Activated CD4-positive, alpha-beta T cell treated with anti-CD3 and anti-CD28 coated beads, Interleukin-2, amount 50 U/mL, for 4 hours (primary cell): ENCODE measurements at places on chromosomes 7 and 10.

GRCh38 chr10:100979791-100980272 lies 7.5 kb downstream of the MRPL43 start:
- no peak for DNase-seq

- DNase-seq = peak; percentile 18
These were observed 268.9 kb downstream of the ADK start for GRCh38 chr10:74419958-74420375.

- no peak for DNase-seq
These were observed 39.5 kb downstream of the SNX10 start for GRCh38 chr7:26331113-26331512.

DNA sequence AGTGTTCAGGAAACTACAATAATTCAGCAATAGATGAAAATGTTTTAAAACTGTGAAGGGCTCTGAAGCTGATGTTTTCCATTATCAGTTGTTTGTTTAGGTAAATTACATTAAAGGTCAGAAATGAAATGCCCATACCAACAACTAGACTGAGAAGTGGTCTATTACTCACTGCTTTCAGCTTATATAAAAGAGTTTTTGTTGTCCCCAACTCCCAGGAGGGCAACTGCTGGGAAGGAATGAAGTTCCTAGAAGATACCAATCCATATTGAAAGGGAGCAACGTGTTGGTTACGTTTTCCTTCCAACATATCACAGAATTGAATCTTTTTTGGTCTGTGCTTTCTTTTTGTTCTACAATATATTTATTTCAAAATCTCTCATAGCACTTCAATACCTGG lies 330.6 kb upstream of the LRRN3 start:
- DNase-seq = no peak

DNA sequence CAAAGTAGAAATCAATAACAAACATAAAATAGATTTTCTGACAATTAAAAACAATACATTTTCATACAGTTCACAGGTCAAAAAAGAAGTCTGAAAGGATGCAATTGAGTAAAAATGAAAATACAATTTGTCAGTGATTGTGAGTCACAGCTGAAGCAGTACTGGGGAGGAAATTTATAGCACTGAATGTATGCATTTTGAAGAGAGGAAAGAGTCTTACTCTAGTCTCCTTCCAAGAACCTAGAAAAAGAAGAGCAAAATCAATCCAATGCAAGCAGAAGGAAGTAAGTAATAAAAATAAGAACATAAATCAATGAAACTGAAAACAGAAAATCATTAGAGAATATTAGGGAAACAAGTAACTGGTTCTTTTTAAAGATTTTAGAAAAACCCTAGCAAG lies 507.2 kb upstream of the IGFBP3 start:
- DNase-seq = no peak

GRCh38 chr10:929960-930624 lies 1.4 kb downstream of the LARP4B start:
- DNase-seq = no peak

DNA sequence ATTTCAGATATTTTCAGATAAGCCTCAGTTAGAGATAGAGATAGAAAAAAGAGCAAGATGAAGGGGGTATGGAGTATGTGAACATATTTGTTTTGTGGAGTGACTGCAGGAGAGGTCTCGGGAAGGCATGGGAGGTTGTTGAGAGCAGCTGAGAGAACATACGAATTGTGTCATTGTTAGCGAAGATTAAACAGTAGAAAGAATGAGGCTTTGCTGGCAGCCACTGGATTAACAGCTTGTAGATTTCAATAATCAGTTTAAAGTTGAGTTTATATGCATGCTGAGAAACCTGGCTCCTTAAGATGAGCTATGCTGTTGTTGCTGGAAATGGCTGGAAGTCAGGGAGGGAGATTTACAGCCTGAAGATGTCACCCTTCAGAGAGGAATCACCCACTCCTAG lies 100.9 kb upstream of the SORCS3 start:
- no peak for DNase-seq

DNA sequence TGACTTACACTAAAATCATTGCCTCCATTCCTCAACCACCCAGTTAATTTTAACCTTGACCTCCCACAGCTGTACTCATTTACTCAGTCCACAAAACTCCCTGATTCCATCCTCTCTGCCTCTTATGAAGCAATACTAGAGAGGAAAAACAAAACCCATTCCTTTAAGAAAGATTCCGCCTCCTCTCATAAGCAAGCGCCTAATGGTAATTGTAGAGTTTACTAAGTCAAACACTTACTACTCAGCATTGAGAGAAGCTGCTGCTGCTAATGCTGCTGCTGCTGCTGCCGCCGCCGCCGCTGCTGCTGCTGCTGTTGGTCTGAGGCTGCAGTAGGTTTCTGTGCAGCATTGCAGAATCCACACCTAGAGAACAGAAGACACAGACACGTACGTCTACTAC lies 2.1 kb upstream of the ADD3 start:
- DNase-seq = no peak

DNA sequence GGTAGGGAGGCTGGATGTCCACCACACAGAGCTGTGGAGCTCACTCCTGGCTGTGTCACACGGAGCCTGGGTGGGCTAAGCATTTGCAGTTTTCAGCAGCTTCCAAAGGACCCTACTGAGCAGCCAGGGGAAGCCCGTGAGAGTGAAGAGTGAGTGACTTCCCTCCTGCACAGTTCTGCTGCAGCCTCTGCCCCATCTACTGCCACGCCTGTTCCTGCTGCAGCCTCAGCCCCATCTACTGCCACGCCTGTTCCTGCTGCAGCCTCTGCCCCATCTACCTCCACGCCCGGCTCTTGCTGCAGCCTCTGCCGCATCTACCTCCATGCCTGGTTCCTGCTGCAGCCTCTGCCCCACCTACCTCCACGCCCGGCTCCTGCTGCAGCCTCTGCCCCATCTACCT lies 12.2 kb downstream of the ADAM8 start:
- no peak for DNase-seq

DNA sequence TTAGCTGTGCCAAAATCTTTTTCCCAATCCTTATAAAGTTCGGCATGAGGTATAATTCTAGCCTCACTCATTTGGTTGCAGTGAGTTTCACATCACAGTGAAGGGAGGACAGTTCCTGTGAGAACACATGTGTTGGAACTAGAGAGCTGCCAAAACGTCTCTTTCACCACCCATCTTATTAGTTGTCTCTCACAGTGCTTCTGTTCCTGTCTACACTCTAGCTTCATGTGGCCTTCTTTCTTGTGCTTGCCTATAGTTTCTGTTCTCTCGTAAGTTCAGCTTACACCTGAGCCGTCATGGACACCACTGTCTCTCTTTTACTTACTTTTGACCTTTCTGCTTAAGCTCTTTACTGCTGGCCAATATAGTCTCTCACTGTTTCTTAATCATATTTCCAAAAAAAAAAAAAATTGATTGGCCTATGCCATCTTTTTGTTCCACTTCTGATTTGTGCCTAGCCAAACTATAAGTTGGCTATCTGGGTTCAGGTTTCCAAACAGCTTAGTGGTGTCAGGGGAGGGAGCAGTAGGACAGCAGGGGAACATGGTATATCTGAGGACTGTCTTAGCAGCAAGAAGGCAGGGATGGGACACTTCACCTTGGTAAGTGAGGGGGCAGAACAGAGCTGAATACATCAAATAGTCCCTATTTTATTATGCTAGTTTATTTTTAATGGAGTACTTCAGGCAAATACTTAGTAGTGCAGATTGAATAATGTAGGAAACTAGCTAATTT lies 38.0 kb downstream of the ZNRF2 start:
- DNase-seq = no peak

- no peak for DNase-seq
These were observed 273.6 kb downstream of the DYNC1I1 start for GRCh38 chr7:96045919-96046318.

DNA sequence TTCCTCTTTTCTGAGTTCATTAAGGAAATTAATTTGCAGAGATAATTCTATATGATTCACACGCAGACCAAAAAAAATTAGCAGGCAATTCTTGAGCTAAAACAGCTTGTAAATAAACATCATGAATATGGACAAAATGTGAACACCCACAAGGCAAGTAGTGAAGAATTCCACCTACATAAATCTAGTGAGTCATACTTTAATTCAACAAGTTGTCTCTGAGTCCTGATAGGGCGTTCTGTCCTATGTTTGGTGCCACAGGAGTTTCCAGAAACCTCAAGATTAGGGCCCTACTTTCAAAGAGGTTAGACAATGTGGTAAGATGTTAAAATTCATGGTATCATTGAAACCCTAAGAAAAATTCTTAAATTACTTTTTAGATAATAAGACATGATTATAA lies 122.3 kb downstream of the SGMS1 start:
- DNase-seq = no peak

DNA sequence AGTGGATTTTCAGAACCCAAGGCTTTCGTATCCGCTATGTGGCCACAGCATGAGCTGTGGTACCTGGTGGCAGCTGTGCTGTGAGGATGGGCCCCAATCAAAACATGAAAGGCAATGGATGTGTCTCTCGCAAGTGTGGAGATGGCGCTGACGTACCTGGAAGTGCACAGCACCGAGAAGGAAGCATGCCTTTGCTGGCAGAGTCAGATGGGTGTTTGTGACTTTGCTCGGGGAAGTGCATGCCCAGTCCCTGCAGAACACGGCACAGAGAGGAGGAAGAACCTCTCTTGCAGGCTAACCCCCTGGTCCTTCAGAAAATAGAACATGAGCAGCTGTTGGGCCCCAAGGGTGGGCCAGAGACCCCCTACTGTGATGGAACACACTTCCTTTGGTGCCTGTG lies 654.1 kb upstream of the ZWINT start:
- no peak for DNase-seq

- DNase-seq = no peak
These were observed 36.0 kb upstream of the ABLIM1 start for GRCh38 chr10:114694062-114694461.
